ENCODE measurements at places on chromosomes 4 and X.

DNA sequence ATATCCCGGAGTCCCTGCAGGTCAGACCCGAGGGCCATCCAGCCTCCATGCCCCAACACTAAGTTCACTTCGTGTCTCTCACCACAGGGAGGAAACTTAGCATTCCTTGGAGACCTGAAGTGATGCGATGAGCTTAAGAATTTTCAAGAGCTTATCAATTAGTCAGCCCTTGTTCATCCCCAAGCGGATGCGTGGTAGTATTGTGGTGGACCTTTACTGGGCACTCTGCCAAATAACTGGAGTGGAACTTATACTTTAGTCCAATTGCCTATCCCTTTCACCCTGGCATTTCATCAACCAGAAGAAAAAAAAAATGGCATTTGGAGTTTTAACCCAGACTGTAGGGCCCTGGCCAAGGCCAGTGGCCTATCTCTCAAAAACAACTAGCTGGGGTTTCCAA lies 137.1 kb downstream of the RELL1 start:
- DNase-seq = no peak

DNA sequence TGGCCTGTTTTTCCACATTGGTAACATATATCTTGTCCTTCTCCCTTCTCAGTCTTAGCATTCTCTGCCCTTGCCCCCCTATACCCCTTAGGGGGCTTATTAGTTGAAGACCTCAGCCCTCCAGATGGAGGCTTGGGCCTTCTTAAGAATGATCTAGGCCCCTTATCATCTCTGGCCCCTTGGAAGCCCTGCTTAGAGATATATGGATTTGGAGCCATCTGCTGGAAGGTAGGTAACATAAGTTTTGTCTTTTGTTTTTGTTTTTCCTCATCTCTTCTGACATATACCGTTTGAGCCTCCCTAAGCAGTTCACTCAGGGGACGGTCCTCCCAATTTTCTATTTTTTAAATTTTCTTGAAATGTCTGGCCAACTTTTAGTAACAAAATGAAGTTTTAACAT lies 48.3 kb upstream of the NAP1L2 start:
- DNase-seq = no peak

- DNase-seq = no peak
Observed at GRCh38 chr4:80014531-80014930, 58.5 kb downstream of the ANTXR2 start.

DNA sequence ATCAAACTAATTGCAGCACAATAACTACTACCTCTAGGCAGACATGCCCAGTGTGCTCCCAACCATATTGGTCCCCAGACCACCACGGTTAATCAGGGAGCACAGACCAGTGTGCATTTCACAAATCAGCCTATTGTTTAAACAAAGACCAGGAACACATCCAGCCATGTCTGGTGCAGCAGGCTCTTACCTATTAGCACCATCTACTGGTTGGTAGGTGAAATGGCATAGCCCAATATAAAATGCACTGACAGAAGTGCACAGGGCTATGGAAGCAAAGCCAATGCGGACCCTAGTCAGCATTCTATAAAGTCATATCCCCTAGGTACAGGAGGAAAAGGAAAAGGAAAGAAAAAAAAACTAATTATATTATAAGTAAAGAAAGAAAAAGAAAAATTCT lies 15.5 kb upstream of the CYLC1 start:
- DNase-seq = no peak

GRCh38 chrX:23726191-23726590 lies 16.9 kb downstream of the ACOT9 start:
- no peak for DNase-seq

GRCh38 chrX:150449313-150449712 lies 86.2 kb downstream of the MAMLD1 start:
- DNase-seq = no peak

DNA sequence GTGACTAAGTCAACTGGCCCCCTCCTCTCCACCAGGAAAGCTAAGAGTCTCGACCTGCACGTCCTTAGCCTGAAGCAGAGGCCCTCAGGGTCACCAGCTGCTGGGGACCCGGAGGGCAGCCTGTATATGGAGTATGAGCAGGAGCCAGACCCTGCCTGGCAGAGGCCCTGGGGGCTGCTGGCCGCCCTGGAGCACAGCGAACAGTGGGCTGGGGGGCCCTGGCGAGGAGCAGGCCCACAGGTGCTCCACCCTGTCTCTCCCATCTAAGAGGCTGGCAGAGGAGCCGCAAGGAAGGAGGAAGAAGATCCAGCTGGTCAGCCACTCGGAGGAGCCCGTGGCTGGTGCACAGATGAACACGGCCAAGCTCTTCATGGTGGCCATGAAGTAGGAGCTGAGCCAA lies 61.2 kb downstream of the ALPK1 start:
- no peak for DNase-seq

DNA sequence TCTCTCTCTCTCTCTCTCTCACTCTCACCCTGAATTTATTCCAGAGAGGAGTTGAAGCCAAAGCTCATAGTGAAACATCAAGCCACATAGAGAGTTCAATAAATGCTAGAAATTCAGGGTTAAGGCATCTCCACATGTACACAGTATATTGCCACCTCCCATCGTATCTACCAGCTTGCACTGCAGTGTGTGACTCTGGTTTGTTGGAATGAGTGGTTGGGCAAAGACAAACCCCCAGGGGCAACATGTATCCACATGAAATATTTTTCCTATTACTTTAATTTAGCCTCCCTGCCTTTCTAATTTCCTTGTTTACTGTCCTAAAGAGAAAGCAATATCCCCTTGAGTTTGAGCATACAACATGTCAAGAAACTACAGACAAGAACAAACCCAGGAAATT lies 247.3 kb downstream of the SPATA18 start:
- DNase-seq = no peak

- DNase-seq = no peak
Observed at GRCh38 chrX:147788641-147789350, 122.9 kb upstream of the FMR1 start.

DNA sequence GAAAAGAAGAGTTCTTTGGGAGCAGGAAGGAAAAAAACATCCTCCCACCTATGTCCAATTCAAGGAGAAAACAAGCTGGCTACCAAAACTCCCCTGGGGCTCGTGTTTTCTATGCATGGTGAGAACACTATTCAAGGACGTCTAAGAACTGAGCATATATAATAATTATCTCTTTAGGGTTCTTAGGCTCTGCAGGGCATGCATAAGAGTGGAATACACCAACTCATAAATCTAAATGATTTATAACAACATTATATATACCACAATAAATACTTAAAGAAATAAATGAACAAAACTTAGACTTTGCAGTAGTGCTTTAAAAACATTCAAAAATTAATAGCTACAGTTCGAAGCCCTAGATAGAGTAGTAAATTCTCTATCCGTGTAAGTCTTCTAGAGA lies 19.5 kb upstream of the TMEM154 start:
- no peak for DNase-seq

DNA sequence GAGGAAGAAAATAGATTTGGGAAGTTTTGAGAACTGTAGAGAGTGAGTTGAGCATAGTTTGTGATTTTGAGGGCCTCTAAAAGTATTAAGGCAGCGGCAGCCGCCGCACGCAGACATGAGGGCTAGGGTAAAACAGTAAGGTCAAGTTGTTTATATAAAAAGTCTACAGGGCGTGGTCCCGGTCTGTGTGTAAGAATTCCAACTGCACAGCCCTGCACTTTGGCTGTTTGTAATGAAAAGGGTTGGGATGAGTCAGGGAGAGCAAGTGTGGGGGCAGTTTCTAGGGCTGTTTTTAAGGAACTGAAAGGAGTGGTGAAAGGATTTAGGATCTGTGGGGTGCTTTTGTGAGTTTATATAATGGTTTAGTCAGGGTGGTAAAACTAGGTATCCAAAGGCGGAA lies 55.0 kb downstream of the BEX3 start:
- DNase-seq = no peak

DNA sequence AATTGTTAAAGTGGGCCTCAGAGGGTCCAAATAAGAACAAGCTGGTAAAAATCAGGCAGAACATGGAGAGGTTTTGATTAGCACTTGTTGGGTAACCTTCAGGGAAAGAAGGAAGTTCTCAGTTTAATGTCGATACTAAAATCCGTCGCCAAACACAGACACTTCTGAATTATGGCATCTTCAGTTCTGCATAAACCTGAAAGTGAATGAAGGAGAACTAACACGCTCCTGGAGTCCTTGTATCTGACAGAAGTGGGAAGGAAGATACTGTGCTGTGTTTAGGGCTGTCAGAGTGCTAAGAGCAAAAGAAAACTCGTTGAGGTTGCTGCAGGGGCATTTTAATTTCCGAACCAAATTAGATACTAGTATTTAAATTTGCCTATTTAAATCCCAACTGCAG lies 106.2 kb downstream of the TMA16 start:
- no peak for DNase-seq

- no peak for DNase-seq
Observed at GRCh38 chr4:121096629-121097028, 24.3 kb upstream of the NDNF start.

DNA sequence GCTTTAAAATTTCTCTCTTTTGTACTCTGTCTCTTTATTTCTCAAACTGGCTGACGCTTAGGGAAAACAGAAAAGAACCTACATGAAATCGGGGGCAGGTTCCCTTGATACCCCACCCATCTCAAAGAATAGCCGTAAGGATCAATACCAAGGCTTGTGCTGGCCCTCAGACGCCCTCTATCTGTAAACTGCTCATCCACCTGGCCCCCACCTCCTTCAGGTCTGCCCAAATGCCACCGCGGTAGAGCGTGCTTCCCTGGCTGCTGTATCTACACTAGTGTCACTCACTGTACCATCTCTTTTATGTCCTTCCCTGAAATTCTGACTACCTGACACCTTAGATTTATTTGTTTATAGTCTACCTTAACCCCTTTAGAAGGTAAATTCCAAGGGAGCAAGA lies 62.8 kb downstream of the SMIM20 start:
- no peak for DNase-seq

DNA sequence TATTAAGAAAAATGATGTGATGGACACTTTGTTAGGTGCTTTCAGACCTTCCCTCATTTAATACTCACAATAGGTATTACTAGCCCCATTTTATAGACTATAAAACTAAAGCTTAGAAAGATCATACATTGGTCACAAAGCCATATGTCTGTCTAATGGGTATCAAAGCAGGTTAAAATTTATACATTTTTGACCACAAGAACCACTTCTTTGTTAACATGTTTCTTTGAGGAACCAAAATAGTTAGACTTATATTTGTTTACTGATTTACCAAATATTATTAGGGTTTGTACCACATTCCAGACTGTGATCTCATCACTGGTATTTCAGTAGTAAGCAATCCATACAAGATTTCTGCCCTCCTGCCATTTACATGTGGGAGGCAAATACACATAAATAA lies 363.3 kb downstream of the NAF1 start:
- no peak for DNase-seq

GRCh38 chr4:155658681-155659064 lies 8.0 kb upstream of the GUCY1A1 start:
- DNase-seq = no peak

- no peak for DNase-seq
Observed at GRCh38 chr4:153246446-153247115, 42.3 kb downstream of the TRIM2 start.

GRCh38 chr4:3767570-3768288 lies 1.5 kb downstream of the ADRA2C start:
- no peak for DNase-seq

DNA sequence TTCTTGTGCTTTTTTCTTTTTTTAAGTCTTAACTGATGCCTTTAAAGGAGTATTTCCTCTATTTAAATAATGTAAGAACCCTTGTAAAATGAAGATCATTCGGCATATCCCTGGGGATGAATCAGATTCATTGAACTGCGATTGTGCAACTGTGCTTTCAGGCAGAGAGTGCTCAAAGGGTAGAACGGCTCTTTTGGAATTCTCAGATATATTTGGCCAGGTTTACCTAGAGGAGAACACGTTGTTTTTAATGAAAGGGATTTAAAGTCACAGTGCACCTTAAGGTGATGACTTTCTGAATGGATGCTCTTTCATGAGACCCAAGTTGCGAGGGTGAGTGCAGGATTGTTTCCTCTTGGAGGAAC lies 51.6 kb upstream of the ELOVL6 start:
- no peak for DNase-seq

DNA sequence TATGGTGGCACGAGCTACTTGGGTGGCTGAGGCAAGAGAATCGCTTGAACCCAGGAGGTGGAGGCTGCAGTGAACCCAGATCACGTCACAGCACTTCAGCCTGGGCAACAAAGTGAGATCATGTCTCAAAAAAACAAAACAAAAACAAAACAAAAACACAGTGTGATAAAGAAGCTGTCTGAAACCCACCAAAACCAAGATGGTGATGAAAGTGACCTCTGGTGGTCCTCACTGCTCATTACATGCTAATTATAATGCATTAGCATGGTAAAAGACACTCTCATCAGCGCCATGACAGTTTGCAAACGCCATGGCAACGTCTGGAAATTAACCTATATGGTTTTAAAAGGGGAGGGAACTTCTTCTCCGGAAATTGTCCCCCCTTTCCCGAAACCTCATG lies 29.4 kb upstream of the OPHN1 start:
- peak; percentile 6 for DNase-seq

DNA sequence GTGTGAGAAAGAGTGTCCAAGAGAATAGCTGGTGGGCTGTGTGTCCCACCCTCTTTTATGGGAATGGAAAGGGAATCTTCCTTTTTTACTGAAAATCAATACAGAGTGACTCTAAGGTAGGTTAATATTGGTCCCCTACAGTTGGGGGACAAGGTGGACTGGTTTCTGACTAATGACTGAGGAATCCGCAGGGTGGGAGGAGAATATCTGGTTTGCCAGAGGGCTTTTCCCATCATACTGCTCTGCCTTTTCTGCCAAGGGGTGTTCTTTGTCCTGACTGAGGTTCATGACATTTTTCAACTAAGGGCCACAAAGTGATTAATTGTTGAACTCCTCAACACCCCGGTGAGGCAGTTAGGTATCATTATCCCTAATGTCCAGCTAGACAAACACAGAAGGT lies 261.6 kb downstream of the SPATA18 start:
- DNase-seq = no peak

- DNase-seq = no peak
Observed at GRCh38 chr4:55817691-55818090, 1.9 kb upstream of the EXOC1L start.

GRCh38 chr4:158161551-158162354 lies 11.1 kb downstream of the GASK1B start:
- no peak for DNase-seq

- DNase-seq = no peak
Observed at GRCh38 chr4:79682161-79682560, 274.1 kb upstream of the GK2 start.

- no peak for DNase-seq
Observed at GRCh38 chr4:26779224-26779623, 81.4 kb upstream of the STIM2 start.
